ENCODE measurements at places on chromosomes 6 and 20. TPM values are rescaled to one million over a fixed set of nuclear protein-coding genes. Genes with fewer than 3 reads are reported as not detected.

DPPA5 gene
- not detected for total RNA-seq

GRCh38 chr20:17958373-17959256 lies 10.0 kb downstream of the SNX5 start:
- ATAC-seq: no peak

- ATAC-seq: no peak
Observed at GRCh38 chr20:38815446-38815845, 9.9 kb downstream of the PPP1R16B start.

- no peak for ATAC-seq
Observed at GRCh38 chr6:15926256-15926655, 202.6 kb upstream of the MYLIP start.

DNA sequence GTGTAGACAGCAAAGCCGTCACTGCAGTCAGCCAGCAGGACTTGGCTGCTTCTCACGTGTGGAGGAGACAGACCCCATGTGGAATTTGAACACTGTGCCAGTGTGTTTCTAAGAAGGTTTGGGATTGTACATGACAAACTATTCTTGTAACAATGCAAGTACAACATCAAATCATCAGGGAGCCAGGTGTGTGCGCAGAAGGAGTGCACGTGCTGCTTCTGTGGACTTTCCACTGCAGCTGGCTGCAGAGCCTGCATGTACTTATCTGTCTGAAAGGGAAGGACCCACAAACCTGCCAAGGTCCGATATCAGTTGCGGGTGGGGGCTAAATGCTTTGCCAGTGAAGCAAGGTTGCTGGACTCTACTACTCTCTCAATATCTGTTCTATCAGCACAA lies 211.6 kb downstream of the WDR27 start:
- ATAC-seq: no peak

DNA sequence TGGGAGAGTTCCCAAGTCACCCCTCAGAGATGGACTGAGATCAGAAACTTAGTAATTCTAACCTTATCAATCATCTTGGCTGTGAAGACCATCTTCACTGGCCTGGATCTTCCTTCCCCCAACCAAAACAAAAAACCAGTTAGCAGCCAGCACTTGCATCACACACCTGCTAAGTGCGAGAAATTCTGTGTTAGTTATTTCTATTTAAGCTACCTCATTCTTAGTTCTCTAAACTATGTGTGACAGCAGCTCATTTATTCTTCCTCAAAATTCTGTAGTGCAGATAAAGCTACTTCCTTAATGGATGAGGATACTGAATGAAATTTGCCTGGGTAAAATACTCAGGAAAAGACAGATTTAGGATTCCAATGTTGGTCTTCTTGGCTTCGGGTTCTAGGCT lies 18.2 kb upstream of the TAGAP start:
- ATAC-seq: peak; percentile 4

DNA sequence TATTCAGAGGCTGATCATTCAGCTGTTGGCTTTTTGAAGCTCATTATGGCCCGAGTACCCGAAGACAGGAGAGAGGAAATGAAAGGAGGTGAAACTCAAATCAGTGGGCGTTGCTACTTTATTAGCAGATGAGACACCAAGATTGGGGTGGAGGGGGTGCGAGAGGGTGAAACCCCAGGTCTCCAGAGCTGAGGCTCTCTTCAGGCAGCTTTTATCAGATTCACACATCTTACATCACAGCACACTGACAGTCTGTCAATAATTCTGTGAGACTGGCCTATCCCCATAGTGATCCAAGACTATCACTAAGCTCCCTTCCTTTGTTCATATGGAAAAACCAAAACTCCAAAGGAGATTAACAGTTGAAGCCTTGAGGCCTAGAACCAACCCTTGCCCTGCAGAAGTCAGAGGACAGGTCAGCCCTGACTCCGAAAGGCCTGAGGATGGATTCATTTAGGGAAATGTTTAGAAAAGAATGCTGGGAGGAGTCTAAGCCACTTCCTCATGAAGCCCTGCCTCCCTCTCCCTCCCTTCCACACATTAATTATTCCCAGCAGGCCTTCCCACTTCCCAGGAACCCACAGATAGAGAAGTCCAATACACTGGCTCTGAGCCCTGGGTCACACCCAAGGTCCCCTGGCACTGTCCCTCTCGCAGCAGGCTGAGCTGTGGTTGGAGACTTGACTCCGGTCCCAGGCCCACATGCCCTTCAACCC lies 23.2 kb downstream of the TRERF1 start:
- peak; percentile 74 for ATAC-seq

- ATAC-seq: no peak
Observed at GRCh38 chr20:40717343-40717865, 28.4 kb upstream of the MAFB start.

DNA sequence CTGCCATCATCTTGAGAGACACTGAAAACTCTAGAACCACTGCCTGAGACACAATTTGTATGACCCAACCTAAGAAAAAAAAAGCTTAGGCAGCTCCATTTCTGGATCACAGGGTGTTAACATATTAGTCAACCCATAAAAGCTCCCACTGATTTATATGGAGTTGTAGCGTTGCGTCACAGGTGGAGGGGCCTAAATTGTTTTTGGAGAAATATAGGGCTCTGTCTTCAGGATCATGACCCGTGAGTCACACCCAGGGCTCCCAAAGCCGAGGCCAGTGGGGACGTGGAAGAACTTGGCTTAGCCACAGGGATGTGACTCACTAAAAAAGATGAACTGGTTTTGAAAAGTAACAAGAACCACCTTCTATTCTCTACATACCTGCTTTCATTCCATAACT lies 116.5 kb upstream of the BMP2 start:
- no peak for ATAC-seq

DNA sequence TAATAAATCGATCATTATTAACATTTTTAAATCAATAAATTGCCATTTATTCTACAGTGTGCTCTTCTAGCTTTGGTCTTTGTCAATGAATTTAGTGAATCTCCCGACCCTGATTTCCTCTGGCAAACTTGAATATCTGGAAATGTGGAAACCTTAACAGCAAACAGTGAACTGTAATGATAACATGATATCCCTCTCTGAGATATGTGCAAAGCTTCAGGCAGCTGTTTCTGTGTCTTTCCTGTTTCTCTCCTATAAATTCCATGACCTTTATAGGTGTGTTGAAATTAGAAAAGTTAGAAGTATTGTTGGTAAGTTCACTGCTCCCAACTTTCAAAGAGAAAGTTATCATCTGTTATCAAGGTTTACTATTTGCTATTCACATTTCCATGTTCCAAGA lies 218.8 kb upstream of the RNF217 start:
- no peak for ATAC-seq

GRCh38 chr20:36043441-36043840 lies 75.1 kb downstream of the CNBD2 start:
- ATAC-seq: no peak
